ENCODE measurements at places on chromosomes 5 and 9. TPM values are rescaled to one million over a fixed set of nuclear protein-coding genes. Genes with fewer than 3 reads are reported as not detected.

The PDE8B gene
- 1.9 TPM for total RNA-seq

The PCDHB12 gene
- 0.67 TPM for total RNA-seq

The DNAI1 gene
- total RNA-seq: not detected

The MLLT3 gene
- 37.2 TPM for total RNA-seq

The NDUFAF2 gene
- 46.8 TPM for total RNA-seq

The FBLL1 gene
- not detected for total RNA-seq

The MAP1B gene
- total RNA-seq: 601 TPM

GRCh38 chr9:96523374-96523773 lies 73.4 kb downstream of the HABP4 start:
- peak; percentile 79 for ATAC-seq

GRCh38 chr5:10502130-10502529 lies 60.5 kb downstream of the ROPN1L start:
- no peak for ATAC-seq

DNA sequence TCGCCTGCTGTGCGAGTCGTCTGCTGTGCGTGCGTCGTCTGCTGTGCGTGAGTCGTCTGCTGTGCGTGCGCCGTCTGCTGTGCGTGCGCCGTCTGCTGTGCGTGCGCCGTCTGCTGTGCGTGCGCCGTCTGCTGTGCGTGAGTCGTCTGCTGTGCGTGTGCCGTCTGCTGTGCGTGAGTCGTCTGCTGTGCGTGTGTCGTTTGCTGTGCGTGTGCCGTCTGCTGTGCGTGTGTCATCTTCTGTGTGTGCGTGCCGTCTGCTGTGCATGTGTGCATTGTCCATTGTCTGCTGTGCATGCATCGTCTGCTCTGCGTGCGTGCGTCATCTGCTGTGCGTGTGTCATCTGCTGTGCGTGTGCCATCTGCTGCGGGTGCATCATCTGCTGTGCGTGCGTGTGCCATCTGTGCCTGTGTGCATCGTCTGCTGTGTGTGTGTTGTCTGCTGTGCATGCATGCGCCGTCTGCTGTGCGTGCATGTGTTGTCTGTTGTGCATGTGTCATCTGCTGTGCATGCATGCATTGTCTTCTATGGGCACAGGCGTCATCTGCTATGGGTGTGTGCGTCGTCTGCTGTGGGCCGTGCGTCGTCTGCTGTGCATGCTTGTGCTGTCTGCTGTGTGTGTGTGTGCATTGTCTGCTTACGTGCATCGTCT lies 68.6 kb upstream of the IRX4 start:
- ATAC-seq: no peak

- ATAC-seq: no peak
Observed at GRCh38 chr5:129359450-129359849, 100.6 kb upstream of the ADAMTS19 start.

DNA sequence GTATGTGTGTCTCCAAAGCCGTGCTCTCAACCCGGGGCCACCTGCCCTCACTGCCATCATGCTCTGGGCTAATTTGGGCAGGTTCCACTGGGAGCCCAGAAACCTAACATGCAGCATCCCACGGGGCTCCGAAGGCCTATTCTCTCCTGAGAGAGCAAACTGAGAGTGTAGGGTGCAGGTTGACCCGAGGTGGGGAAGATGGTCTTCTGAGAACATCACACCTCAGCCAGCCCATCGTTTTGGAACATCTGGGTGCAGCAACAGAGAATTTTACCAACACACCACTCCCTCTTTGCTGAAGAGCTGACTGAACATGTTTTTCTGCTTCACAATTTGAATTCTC lies 294.6 kb upstream of the TUT7 start:
- no peak for ATAC-seq

DNA sequence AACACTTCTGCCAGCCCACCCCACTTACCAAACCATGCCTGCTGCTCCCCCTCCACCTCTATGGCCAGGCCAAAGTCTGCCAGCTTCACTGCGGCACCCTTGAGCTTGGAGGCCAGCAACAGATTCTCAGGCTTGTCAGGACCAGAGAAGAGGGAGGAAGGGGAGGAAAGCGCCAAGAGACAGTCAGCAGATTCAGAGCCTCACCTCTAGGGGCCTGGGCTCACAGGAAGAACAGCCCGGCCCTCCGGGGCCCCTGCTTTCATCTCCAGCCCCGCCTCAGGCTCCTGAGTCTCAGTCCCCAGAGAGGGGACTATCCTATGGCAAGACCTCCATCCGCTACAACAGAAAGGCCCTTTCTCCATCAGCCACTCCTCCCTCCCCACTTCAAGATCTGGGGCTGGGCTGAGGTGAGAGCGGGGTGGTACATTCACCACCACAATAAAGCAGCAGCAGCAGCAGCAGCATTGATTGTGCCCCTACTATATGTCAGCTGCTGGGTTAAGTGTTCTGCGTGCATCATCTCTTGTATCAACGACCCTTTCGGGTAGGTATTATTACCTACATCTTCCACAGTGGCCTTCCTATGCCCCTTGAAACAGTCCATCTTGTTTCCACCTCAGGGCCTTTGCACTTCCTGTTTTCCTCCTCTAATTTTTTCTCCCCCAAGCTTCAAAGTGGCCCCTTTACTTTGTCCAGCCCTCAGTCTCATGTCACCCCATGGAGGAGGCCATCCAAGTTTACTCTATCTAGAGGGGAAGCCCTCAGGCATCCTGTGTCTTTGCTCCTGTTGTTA lies 36.0 kb downstream of the CAMK2A start:
- no peak for ATAC-seq

DNA sequence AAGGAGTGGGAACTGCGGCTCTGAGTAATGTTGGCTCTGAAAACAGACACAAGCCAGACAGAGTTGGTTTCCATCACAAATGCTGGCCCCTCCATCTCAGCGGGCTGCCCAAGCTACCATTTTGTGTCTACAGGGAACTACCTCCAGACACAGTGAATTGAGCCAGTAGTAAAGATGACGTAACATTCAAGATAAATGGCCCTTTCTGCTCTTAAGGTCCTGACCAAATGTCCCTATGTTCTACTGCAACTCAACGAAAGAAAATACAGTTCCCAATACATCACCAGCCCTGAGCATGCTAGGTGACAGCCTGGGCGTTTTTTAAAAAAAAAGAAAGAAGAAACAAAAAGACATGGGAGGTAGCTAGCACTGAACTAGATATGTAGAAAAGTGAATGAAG lies 227.8 kb upstream of the RASEF start:
- no peak for ATAC-seq

- no peak for ATAC-seq
Observed at GRCh38 chr9:21381448-21382339, 3.5 kb downstream of the IFNA2 start.

DNA sequence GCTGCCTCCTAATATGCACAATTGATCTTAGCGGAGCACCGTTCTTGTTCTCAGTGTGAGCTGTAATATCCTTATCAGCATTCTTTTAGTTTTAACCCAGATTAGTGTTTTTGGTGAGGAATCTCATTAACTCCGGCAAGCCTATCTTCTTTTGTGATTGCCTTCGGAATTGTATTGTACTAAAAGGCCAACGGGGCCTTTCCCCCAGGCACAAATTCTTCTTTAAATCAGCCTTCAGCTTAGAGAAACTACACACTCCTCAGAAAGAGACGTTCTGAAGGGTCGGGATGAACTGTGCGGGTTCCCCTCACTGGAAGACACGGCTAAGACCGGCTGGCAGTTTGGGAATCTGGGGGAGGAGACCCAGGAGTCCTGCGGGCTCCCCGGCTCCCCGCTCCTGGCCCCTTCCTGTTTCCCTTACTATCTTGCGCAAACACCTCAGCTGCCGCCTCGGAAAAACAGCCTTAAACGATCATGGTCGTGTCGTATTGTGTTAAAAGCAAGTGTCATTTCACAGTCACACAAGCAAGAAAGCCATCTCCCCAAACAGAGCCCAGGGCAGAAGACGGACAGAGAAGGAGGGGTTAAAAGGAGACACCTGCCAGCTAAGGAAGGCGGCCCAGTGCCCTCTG lies 353.1 kb upstream of the IRX2 start:
- ATAC-seq: no peak

- ATAC-seq: peak; percentile 60
Observed at GRCh38 chr5:66646570-66646969, 50.4 kb downstream of the MAST4 start.

DNA sequence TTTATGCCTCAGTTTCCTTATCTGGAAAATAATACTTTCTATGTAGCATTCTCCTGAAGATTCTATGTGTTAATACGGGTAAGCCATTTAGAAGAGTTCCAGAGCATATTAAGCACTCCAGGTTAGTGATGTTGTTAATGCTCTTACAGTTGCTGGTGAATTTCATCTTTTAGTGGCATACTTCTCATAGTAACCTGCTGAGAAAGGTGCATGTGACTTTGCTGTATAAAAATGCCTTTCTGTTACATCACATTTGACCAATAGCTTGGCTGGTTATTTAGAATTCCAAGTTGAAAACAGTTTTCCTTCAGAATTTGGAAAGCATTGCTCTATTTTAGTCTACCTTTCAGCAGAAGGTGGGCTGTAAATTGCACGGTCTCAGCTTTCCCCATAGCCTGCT lies 27.2 kb downstream of the GCNT1 start:
- no peak for ATAC-seq

- ATAC-seq: no peak
Observed at GRCh38 chr5:81188962-81189361, 44.2 kb upstream of the CKMT2 start.

- no peak for ATAC-seq
Observed at GRCh38 chr5:151491062-151491461, 43.7 kb downstream of the SLC36A1 start.

DNA sequence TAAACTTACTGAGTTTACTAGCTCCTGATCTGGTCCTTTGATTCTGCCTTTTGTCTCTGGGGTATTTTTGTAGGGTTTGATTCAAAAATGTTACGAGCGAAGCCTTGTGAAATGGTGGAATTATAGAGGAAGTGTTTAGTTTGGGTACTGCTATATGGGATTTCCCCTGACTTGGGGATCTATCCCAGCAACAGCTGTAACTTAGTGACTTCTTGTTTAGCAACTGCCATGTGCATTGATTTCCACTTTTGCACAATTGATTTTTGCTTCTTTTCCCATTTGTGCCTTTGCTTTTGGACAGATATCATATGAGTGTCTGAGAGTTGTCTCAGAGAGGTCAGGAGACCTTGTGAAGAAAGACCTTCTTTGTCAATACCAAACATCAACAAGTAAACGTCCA lies 248.5 kb upstream of the DAP start:
- ATAC-seq: no peak

- ATAC-seq: no peak
Observed at GRCh38 chr9:99591770-99592169, 229.9 kb upstream of the NR4A3 start.

DNA sequence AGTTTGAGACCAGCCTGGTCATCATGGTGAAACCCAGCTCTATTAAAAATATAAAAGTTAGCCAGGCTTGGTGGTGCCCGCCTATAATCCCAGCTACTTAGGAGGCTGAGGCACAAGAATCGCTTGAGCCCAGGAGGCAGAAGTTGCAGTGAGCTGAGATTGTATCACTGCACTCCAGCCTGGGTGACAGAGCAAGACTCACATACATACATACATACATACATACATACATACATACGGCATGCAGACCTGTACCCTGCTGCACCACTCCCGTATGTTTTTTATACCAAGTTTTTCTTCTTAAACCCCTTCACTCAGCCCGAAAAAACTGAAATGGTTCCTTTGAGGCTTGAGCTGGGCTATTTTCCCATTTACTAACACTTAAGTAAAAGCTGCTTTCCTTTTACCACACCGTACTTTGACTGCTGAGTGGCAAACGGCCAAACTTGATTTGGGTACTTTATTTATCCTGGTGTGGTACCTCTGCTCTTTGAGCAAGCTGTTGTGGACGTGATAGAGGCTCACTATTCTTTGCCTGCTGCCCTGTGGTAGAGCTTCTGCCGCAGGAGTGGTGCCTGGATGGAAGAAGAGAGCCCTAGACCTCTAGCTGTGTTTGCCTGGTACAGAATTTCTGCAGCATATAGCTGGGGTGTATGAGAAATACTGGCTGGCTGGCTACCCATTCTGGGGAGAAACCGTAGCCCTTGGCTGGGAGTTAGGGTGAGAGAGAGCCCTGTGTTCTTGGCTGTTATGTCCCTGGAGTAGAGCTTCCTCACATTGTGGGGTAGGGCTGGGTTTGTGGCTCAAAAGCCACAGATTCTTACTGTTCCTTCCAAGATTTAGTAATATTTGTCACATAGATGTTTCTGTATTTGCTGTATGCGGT lies 19.4 kb downstream of the IPO11 start:
- peak; percentile 39 for ATAC-seq

All from gastroesophageal sphincter (tissue), 4 donors.